ENCODE measurements at places on chromosomes 16 and 17.

GRCh38 chr16:2022723-2023091 lies 3.1 kb downstream of the NPW start:
- DNase-seq = no peak

GRCh38 chr16:69166221-69166833 lies 20.6 kb upstream of the SNTB2 start:
- no peak for DNase-seq

DNA sequence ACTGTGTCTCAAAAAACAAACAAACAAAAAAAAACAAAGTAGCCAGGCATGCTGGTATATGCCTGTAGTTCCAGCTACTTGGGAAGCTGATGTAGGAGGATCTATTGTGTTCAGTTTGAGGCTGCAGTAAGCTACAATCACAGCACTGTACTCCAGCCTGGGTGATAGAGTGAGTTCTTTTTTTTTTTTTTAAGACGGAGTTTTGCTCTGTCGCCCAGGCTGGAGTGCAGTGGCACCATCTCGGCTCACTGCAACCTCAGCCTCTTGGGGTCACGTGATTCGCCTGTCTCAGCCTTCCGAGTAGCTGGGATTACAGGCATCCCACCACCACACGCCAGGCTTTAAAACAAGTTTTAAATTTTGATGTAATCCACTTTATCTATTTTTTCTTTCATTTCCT lies 80.2 kb upstream of the STAC2 start:
- DNase-seq = no peak

DNA sequence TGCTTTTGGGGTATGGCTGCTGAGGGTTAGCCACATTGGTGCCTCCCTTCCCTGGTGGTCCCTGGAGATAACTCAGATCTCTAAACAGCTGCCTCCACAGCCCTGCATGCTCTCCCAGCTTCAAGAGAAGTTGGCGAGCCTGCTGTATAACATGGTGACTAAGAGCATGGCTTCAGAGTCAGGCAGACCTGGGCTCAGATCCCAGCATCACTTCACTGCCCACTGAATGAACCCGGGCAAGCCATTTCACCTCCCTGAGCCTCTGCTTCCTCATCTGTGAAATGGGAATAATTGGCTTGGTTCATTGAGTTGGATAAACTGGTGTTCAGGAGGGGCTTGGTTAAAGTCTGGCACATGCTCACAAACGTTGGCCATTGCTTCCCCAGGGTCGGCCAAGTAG lies 16.6 kb downstream of the KIF1C start:
- DNase-seq = no peak

DNA sequence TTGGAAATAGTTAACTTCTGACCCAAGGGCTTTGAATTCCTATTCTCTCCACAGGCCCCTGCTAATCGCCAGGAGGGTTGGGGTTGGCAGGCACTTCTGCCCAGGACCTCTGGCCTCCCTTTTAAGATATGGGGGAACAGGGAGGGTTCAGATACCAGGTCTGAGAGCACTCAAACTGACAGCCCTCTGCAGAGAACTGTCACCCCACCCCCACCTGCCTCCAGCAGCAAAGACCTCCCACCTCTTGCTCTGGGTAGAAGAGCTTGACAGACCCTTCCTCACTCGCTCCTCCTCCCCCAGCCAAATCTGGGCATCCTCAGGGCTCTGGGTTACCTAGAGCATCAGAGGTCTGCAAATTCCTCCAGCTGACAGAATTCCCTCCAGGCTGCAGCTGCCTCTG lies 11.6 kb downstream of the CDH3 start:
- no peak for DNase-seq

DNA sequence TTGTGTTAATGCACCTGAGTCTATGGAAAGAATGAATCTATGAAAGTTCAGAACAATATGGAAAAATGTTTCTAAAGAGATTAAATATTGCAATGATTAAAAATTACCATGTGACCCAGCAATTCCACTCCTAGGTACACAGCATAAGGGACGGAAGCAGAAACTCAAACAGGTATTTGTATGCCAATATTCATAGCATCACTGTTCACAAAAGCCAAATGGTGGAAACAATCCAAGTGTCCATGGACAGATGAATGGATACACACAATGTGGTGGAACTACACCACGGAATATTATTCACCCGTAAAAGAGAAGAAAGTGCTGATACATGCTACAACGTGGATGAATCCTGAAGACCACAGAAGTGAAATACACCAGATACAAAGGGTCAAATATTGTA lies 37.7 kb downstream of the VPS53 start:
- no peak for DNase-seq

GRCh38 chr17:10744501-10745000 lies 14.7 kb upstream of the TMEM220 start:
- no peak for DNase-seq

DNA sequence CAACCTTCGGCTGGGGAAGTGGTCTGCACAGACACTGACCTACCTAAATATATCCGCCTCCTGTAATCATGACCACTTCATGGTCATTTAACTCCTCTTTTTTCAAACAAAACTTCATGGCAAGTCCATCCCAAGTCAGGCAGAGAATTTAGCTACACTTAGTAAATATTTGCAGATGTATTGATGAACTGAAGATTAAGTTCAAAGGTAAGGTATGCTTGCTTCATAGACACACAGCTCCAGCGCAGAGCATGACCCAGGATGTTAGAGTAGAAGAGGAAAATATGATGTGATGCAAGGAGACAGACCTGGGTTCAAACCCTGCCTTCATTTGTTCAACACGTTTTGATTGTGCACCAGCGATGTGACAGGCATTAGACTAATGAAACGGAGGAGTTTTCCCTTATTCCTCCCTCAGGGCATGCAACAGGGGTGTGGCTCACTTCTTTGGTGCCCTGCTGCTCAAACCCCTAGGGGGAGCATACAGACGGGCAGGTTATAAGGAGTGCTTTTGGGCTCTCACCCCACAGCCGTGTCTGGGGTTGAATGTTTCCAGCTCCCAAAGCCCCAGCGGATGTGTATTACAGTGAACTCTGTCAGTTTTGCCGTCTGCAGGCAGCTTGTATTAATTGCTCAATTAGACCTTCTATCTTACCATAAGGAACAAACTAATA lies 23.9 kb upstream of the CLEC3A start:
- DNase-seq = no peak

DNA sequence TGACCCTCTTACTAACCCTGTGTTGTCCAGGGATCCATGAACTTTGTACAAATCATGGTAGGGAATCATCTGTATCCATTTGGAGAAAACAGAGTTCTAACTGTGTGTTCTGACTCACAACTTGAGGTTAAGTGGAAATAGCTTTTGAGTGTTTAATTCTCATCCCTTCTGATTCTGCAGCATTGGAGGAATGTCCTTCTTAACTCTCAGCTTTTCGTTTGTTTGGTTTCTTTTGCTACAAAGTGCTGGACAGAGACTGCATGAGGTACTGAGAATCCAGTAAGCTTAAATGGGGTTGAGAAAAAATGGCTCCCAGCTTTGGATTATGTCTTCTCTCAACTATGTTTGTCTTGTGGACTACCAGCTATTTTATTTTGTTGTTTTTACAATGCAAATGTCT lies 352.1 kb upstream of the KIF2B start:
- no peak for DNase-seq

GRCh38 chr17:75853433-75853832 lies 1.7 kb downstream of the WBP2 start:
- no peak for DNase-seq

- no peak for DNase-seq
Observed at GRCh38 chr17:42704490-42704836, 22.1 kb downstream of the CNTNAP1 start.

DNA sequence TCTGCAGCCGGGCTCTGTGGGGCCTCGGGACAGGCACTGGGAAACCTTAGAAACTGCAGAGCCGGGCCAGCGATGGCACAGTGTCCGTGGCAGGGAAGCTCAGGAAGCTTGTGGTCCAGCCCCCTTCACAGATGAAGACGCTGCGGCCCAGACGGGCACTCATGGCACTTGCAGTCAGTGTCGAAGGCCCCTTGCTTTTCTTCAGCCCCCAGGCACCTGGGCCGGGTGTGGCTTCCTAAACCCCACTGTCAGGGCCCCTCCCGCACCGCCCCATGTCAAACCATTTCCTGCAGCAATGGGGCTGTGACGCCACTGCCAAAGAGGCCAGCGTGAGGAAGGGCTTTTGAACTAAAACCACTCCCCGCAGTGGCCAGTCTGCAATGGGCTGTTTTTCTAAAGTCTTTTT lies 164.0 kb downstream of the LAT start:
- no peak for DNase-seq

DNA sequence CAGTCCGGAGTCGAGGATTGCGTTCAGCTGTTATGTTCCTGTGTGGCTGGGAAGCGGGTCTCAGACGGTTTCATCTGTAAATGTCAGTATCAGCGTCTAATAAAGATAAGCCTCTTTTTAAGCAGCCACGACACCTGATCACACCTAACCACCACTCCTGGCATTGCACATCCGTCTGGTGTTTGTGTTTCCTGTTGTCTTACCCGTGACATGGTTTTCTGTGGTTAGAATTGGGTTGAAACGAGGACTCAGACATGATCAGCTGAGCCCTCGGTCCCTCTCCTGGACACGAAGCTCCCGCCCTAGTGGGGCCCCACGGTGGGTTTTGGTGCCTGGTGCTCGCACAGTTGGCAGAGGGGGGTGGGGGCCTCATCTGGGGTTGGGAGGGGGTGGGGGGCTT lies 18.3 kb downstream of the CPNE7 start:
- no peak for DNase-seq

GRCh38 chr16:77782694-77783093 lies 5.7 kb upstream of the VAT1L start:
- no peak for DNase-seq

- no peak for DNase-seq
Observed at GRCh38 chr17:17740615-17741348, 59.5 kb downstream of the RAI1 start.

- DNase-seq = no peak
Observed at GRCh38 chr16:4454623-4455022, 19.8 kb downstream of the NMRAL1 start.

DNA sequence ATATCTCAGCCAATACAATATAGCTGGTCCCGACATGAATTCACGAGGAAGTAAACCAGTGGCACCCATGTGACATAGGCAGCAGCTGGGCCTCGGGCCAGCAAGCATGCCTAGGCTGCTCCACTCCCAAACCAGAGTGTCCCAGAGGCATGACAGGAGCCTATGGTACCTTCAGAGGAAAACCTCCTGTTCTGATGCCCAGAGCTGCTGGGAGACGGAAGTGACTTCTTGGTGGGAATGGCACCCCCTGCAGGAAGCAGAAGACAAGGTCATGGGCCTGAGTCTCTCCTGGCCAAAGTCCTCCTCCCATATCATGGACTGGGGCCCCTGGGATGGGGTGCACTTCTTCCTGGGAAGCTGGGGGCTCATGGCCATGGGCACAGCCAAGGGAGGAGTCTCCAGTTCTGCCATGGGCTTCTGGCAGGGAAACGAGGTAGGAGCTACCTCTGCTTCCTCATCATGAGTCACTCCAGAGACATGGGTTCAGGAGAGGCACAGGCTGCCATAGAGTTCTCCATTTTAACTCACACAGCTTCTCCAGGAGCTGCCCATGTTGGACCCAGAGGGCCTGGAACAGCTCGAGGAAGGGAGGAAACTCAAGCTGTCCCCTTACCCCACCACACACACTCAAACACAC lies 13.4 kb downstream of the FBF1 start:
- DNase-seq = no peak

DNA sequence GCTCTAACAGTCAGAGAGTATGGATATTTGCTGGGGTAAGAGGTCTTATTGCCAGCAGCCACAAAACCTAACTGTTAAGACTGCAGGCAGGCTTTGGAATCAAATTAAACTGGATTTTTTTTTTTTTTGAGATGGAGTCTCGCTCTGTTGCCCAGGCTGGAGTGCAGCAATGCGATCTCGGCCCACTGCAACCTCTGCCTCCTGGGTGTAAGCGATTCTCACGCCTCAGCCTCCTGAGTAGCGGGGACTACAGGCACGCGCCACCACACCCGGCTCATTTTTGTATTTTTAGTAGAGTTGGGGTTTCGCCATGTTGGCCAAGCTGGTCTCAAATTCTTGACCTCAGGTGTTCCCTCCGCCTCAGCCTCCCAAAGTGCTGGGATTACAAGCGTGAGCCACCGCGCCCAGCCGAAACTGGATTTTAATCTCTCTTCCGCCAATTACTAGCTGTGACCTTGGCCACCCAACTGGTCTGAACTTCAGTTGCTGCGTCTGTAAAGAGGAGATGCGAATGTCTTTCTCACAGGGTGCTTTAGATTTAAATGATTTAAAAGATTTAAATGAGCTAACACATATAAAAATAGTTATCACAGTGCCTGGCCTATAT lies 842 bp downstream of the MRPL10 start:
- no peak for DNase-seq

GRCh38 chr17:31674717-31675349 lies 184.2 kb downstream of the COPRS start:
- no peak for DNase-seq

GRCh38 chr17:46027048-46027975 lies 28.3 kb downstream of the STH start:
- DNase-seq = no peak

DNA sequence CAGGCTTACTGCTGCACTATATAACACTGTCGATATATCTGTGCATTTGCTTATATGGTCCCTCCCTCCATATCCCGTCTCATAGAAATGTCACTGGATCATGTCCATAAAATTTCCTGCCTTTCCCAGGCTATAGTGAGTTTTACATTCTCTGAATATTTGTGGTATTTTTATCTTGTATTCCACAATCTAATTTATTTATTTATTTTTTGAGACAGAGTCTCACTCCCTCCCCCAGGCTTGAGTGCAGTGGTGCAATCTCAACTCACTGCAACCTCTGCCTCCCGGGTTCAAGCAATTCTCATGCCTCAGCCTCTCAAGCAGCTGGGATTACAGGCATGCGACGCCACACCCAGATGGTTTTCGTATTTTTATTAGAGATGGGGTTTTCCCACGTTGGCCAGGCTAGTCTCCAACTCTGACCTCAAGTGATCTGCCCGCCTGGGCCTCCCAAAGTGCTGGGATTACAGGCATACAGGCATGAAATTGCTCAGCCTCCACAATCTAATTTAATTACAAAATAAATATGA lies 12.9 kb downstream of the TRIM37 start:
- peak; percentile 60 for DNase-seq

DNA sequence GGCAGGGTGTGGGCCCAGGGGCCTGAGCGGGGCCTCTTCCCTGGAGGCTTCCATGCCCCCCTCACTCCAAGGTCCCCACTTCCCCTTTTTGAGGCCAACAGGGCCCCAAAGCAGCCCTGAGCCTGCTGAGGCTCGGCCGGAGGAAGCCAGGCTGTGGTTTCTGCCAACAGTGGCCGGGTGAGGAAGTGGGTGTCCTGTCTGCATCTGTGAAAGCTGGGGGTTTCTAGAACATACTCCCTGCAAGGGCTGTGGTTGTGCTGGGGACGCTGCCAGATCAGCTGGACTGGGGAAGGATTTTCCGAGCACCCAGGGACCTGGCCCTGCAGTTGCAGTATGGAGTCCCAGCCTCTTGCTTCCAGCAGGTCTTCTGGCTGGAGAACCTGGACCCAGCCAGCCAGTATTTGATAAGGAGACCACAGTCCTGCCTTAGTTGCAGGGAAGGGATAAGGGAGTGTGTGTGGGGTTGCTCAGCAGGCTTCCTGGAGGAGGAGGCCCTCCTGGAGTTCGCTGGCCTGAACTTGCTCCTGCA lies 15.7 kb downstream of the ADCY7 start:
- DNase-seq = no peak

GRCh38 chr17:39027455-39028035 lies 60.3 kb upstream of the FBXO47 start:
- no peak for DNase-seq
